ENCODE measurements at places on chromosomes 1 and 21.

GRCh38 chr1:231806623-231807495 lies 180.3 kb downstream of the DISC1 start:
- DNase-seq, result peak; percentile 30

DNA sequence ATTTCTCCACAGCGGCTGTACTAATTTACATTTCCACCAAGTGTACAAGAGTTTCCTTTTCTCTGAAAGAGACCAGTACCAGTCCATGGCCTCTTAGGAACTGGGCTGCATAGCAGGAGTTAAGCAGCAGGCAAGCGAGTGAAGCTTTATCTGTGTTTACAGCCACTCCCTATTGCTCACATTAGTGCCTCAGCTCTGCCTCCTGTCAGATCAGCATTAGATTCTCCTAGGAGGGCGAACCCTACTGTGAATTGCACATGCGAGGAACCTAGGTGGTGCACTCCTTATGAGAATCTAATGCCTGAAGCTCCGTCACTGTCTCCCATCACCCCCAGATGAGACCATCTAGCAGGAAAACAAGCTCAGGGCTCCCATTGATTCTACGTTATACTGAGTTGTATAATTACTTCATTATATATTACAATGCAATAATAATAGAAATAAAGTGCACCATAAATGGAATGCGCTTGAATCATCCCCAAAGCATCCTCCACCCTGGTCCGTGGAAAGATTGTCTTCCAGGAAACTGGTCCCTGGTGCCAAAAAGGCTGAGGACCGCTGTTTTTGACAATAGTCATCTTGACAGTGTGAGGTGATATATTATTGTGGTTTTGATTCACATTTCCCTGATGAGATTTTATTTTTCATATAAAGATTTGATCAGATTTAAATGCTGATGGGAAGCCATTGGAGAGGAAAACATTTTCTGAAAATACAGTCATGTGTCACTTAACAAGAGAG lies 45.5 kb upstream of the MRPS6 start:
- DNase-seq, result no peak

GRCh38 chr1:64536836-64537490 lies 67.0 kb downstream of the CACHD1 start:
- no peak for DNase-seq

DNA sequence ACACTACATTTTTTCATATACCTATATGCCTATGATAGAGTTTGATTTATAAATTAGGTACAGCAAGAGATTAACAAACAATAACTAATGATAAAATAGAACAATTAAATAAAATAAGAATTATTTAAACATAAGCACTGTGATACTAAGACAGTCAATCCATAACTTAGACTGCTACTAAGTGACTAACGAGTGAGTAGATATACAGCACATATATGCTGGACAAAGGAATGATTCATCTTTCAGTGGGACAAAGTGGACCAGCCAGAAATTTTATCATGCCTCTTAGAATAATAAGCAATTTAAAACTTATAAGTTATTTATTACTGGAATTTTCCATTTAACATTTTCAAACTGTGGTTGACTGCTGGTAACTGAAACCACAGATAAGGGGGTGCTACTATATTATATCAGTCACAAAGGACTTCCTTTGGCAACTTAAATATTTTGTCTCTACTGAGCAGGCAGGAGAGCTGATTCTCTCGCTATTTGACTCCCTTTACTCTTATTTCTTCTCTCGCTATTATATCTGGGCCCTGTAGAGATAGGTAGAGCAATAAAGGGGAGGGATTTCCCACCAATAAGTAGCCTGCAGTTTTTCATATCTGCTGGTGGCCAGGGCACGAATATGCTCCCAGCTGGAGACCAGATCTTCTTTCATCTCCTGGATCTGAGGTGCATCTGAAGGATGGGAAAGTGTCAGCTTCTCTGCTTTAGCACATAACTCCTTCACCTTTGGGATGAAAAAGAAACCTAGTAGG lies 10.8 kb downstream of the SPTA1 start:
- no peak for DNase-seq

DNA sequence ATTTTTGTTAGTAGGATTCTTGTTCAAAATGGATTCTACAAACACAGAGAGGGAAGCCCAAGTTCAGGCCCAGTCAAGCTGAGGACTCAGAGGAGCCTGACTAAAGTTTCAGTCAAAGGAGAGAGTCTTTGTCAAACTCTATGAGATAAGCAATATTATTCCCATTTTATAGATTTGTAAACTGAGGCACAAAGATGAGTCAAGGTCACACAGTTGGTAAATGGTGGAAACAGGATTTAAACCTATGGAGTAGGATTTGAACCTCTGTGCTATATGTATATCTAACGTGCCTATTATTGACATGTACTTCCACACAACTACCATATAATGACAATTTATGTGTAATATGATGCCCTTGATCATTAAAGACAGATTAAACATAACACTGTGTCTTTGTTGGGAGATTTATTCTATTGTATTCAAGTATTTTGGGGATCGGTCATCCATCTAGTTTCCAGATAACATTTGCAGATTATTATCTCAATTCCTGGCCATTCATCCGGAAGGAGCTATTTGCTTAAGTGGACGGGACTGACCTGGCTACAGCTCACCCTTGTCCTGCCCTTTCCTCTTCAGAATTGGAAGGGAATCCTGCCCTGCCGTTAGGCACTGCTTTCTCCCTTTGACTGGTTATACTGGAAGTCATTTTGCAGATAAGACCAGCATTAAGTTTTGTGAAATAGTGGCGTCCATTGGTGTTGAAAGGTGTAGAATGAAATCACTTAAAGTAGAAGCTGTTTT lies 86.1 kb upstream of the LMO4 start:
- DNase-seq, result no peak

DNA sequence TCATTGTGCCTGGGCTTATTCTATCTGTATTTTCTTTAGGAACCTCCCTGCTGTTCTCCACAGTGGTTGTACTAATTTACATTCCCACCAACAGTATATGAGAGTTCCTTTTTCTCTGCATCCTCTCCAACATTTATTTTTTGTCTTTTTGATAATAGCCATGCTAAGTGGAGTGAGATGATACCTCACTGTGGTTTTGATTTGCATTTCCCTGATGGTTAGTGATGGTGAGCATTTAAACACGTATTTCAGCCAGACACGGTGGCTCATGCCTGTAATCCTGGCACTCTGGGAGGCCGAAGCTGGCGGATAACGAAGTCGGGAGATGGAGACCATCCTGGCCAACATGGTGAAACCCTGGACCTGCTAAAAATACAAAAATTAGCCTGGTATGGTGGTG lies 57.9 kb downstream of the SLAMF6 start:
- no peak for DNase-seq

GRCh38 chr1:242456726-242457269 lies 67.7 kb downstream of the PLD5 start:
- no peak for DNase-seq

DNA sequence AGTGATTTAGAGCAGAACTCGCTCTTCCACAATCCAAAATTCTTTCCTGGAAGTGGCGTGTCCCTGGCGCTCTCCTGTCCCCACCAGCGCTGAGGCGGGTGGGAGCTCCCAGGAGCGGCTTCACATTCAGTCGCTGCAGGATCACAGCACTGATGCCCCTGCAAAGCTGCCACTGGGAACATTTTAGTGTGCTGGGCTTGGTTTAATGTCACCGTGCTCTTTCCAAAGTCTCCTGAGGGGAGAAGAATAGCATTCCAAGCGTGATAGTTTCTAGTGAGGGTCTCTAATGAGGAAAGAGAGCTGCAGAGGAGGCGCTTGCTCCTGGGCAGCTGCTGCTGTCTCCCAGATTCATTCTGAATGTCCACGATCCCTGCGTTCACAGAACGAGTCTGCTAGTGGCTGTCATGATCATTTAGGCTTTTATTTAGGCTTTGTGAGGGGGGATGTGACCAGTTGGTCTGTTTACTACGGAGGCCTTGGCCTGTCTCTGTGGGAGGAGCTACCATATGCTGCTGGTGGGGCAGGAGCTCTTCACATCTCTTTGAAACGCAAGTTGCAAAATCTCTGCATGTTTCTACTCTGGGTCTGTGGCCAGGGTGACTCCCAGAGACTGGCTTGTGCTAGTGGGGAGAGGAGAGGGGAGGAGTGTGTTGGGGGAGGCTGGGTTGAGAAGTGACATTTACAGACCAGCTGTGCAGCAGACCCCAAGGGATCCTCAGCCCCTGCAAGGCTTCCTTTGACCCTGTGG lies 23.4 kb downstream of the OLFML3 start:
- DNase-seq, result no peak

DNA sequence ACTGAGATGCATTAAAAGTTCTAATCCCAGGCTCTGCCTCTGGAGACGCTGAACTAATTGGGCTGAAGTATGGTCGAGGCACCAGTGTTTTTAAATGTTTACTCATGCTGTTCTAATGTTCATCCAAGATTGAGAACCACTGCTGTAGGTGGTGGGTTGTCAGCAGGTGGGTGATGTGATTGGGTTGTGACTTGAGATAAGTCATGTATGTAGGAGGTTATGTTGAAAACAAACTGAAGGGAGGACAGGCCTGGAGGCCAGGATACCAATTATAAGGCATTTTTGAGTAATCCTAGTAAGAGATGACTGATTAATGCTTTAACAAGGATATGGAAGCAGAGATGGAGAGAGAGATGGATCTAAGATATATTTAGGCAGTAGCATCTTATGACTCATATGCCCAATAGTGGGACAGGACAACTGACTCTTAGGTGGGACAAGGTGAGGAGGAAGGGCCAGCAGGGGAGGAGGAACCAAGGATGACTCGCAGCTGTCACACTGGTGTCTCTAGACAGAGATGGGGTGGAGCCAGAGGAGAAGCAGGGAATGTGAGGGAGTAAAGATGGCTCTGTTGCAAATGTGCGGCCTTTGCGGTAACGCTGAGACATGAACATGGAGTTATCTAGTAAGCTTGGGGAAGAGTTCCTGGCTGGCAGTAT lies 29.3 kb downstream of the RAB4A start:
- no peak for DNase-seq

- DNase-seq, result no peak
Observed at GRCh38 chr21:27034796-27035195, 67.9 kb upstream of the ADAMTS5 start.

- no peak for DNase-seq
Observed at GRCh38 chr21:40043423-40043822, 176.2 kb downstream of the PCP4 start.

- no peak for DNase-seq
Observed at GRCh38 chr1:213584272-213584671, 403.5 kb upstream of the PROX1 start.

- DNase-seq, result no peak
Observed at GRCh38 chr1:245961137-245961540, 545.9 kb downstream of the SMYD3 start.

DNA sequence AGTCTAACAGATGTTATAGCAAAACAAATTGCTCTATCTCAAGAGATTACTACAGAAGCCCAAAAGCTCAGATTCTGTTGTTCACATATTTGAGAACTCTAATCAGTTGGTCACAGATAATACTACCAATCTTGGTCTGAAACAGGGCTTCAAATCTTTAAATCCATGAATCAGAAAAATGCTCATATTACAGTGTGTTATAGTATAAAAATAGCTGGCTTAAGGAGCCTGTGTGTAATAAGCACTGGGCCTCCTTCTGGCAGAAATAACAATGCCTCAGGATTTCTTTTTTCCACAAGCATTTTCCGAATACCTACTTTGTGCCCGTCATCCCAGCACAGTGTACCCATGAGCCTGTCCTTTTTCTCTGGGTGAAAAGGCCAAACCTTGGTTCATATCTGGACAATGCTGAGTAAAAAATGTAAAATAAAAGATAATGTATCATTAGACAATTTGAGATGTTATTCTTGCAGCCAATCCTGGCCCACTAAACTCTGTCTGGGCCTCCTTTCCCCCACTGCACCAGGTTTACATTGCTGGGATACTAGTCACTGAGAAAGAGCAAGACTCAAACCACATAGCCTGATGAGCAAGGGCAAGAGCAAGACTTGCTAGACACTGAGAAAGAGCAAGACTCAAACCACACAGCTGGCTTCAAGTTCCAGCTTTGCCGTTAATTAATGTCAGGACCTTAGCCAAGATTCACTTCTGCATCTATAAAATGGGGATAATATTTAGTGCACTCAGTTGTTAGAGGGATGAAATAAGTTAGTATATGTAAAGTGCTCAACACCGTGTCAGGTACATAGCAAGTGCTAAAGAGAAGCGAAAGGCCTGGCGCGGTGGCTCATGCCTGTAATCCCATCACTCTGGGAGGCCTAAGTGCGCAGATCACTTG lies 17.0 kb upstream of the ADAR start:
- no peak for DNase-seq

DNA sequence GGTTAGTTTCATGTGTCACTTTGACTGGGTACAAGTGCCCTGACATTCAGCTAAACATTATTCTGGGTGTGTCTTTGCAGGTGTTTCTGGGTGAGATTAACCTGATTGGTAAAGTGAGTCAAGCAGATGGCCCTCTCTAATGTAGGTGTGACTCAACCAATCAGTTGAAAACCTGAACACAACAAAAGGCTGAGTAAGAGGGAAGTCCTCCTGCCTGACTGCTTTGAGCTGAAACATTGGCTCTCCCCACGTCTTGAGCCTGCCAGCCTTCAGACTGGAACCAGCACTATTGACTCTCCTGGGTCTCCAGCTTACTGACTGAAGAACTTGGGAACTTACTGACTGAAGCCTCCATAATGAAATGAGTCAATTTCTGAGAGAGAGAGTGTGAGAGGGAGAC lies 70.0 kb upstream of the C21orf91 start:
- DNase-seq, result no peak

GRCh38 chr1:53324321-53324720 lies 3.5 kb downstream of the LRP8 start:
- DNase-seq, result no peak

DNA sequence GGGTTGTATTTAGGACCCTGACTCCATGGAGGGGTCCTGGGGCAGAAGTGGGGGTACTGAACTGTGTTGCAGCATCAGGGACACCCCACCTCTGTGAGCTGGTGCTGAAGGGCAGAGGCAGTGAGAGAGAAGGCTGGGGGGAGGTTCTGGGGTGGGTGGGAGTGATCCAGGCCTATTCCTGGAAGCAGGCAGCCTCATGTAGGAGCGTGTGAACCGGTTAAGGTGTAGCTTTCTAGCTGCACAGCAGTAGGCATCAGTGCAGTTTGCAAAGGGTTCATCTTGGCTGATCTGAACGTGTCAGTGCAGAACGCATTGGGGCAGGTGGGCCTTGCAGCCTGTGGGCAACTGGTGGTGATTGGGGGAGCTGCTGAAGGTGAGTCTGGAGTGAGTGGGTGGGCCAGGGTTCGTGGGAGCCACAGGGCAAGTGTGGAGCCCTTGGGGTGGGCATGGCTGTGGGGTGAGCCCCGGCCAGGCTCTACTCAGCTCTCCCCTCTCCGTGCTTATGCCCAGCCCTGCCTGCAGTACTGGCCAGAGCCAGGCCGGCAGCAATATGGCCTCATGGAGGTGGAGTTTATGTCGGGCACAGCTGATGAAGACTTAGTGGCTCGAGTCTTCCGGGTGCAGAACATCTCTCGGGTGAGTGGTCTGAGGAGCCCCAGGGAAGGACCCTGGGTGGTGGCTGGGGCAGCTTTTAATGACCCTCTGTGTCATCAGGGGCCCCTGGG lies 86.7 kb downstream of the PTPRU start:
- no peak for DNase-seq

Measured in stimulated activated CD8-positive, alpha-beta memory T cell treated with anti-CD3 and anti-CD28 coated beads, Interleukin-2, amount 100 ng/mL, for 48 hours (primary cell).